ENCODE measurements at places on chromosomes 16 and 17.

- DNase-seq = peak; percentile 72
Measured at GRCh38 chr16:82093666-82094300, 58.7 kb downstream of the HSD17B2 start.

DNA sequence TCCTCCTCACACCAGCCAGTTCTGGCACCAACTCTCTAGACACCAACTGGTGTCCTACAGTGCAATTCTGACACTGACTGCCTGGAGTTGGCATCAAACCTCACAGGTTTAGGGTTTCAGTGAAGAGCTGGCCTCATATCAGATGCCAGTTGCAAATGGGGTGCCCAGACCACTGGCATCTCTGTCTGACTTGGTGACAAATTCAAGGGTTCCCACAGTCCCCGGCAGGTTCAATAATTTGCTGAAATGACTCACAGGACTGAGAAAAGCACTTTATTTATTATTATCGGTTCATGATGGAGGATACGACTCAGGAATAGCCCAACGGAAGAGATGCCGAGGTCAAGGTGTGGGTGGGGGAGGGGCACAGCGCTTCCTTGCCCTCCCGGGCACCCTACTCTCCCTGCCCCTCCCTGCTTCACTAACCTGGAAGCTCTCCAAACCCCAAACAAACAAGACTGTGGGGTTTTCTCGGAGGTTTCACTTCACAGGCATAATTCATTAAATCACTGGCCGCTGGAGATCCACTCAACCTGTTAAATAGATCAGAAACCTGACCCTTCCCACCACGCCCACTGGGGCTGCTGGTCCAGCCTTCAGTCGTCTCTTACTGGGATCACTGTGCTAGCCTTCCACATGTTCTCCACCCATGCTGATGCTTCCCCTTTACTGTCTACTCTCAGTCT is 1.7 kb upstream of the NLRP1 start:
- peak; percentile 45 for DNase-seq

DNA sequence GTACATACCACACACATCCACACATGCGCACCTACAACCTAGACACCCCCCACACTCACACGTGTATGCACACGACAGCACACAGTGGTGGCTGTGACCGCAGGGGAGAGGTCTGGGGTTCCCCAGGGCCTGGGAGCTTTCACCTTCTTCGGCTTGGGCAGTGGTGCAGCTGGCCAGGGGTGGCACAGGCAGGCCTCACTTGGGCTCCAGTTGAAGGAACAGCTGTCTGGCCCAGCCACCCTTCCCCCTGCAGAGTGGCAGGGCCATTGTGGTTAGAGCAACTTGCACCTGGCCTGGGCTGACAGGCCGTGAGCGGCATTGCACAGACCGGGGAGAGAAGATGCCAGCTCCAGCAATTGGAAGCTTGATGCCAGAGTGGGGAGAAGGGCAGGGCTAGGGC is 114.5 kb upstream of the GSE1 start:
- DNase-seq = no peak

GRCh38 chr17:66957951-66958579 is 6.4 kb upstream of the CACNG4 start:
- no peak for DNase-seq

- DNase-seq = no peak
Measured at GRCh38 chr16:69711115-69711740, 15.1 kb downstream of the NQO1 start.

DNA sequence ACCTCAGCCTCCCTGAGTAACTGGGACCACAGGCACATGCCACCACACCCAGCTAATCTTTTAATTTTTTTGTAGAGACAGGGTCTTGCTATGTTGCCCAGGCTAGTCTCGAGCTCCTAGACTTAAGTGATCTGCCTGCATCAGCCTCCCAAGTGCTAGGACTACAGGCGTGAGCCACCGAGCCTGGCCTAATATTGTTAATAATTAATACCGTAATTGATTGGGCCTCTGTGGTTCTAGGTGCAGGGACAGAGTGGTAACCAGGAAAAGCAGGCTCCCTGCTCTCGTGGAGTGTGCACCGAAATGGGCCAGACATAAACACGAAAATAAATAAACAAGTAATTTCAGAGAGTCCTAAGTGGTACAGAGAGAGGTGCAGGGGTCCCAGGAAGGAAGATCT is 241.0 kb downstream of the GSG1L start:
- no peak for DNase-seq

DNA sequence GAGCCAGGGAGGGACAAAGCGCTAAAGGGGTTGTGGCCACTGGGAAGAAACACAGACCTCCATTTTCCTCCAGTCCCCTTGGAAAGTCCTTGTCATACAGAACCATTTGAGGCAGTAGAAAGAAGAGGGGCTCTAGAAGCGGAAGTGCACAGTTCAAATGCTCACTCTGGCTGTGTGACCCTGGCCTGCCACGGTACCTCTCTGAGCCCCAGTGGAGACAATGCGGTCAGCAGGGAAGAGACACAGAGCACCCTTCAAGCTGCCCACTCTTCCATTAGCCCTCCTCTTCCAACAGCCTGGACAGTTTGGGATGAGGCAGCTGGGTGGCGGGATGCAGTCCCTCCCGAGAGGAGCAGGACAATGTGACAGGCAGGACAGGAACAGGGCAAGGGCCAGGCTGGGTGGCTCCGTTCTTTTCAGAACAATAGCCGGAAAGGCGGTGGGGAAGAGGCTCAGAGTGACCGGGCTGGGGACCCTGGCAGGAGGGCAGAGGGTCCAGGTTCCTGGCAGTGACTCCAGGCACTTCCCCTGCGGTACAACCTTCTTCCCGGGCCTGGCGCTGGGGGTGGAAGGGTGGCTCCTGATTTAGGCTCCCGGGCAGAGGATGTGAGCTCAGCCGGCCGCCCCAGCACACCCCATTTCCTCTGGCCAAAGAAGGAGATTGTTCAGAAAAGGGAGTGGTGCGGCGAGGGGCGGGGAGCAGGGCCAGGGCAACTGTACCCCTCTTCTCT is 5.6 kb downstream of the CASKIN2 start:
- DNase-seq = no peak

DNA sequence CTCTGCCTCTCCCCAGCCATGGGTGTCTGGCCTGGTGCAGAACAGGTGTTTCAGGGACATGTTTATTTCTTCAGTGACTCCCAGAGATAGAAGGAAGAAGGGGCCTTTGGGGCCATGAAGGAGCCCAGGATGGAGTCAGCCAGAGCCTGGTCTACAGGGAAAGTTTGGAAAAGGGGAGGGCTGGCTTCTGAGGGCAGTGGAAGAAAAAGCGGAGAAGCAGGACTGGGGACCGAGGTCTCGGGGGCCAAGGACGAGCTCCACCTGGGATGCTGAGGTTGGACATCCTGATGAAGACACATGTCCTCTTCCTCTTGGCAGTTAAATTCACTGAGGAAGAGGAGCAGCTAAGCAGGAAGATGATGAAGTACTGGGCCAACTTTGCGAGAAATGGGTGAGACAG is 7.7 kb downstream of the CES2 start:
- no peak for DNase-seq

DNA sequence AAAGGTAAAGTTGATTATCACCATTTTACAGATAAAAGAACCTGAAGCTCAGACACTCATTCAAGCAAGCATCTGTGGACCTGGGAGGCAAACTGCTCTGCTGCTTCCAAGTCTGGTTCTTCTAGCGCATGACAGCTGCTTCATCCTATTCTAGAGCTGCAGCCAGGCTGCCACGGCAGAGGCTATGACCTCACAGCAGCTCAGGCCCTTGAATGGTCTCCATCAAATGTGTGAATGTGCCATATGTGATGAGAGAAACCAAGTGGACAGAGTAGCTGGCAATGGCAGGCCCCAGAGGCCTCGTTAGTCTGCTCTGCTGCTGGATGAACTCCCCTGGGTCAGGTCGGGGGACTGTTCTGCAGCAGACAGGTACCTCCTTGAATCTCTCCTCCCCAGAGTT is 30.7 kb upstream of the FOXJ1 start:
- no peak for DNase-seq

DNA sequence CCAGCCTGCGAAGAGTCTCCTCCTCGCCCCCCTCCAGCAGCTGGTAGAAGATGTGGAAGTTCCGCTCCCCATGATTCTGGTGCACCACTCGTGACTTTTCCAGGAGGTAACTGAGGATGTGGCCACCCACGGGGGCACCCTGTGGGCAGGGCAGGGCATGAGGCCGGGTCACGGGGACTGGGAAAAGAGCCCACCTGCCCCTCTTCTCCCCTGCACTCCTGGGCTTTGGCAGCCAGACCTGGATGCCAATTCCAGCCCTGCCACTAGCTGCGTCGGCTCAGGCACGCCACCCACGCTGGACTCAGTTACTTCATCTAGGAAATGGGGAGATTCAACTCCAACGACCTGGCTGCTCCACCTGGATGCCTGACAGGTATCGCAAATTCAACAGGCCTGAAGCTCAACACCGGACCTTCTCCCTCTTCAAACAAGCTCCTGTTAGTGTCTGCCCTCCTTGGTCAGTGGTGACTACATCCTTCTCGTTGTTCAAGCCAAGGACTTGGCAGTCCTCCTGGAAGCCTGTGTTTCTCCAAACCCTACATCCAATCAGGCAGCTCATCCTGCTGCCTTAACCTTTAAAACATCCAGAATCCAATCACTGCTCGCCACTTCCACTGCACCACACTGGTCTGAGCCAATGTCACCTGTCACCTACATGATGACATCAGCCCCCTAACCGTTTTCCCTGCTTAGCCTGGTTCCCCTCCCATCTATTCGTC is 11.6 kb downstream of the MYO1C start:
- DNase-seq = no peak

DNA sequence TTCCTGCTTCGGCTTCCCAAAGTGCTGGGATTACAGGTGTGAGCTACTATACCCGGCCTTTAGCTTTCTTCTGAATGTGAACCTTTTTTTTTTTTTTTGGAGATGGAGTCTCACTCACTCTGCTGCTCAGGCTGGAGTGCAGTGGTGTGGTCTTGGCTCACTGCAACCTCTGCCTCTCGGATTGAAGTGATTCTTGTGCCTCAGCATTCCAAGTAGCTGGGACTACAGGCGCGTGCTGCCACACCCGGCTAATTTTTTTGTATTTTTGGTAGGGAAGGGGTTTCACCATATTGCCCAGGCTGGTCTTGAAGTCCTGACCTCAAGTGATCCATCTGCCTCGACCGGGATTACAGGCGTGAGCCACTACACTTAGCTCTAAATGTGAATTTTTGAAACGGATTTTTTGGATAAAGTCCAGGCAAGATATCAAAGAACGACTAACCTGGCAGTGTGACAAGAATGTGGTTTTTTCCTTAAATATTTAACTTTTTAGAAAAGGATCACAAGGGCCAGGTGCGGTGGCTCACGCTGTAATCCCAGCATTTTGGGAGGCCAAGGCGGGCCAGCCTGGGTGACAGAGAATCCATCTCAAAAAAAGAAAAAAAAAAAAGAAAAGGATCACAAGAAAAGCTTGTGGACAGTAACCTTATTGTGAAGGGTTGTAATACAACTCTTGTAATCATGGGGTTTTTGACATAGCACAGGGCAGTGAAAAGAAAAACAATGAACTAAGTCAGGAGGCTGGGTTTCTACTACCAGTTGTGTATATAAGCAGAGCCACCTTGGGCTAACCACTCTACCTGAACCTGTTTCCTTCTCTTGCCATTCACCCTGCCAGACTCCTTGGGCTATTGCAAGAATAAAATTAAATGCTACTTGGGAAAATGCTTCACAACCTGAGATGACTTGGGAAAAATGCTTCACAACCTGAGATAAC is 6.2 kb downstream of the BRCA1 start:
- DNase-seq = no peak
